ENCODE measurements at places on chromosomes 2 and 18.

DNA sequence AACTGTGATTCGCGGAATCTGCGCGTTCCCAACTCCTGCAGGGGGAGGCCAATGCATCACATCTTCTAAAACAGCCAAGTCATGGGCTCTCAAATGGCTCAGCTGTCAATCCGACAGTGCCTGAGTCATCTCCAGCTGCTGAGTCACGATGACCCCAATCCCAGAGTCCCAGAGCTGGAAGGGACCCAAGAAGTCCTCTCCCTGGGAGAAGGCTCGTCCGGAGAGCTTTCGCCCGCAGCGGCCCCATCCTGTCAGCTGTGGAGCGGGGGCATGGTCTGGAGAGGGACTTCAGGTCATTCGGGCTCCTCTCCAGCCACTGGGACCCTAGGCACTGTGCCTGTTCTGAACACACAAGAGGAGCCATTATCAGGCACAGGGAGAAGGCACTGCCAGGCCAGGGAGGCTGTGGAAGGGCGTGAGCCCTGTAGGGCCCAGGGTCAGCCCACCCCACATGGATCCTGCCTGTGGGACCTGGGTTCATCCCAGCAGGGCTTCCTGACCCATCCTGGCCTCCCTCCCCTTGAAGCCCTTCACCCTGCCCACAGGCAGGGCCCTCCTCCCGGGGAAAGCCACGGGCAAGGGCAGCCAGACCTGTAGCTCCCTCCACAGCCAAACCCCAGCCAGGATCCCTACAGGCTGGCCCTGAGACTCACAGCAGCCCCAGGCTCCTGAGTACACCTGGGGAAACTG is 47.6 kb upstream of the GPC1 start:
- no peak for DNase-seq

DNA sequence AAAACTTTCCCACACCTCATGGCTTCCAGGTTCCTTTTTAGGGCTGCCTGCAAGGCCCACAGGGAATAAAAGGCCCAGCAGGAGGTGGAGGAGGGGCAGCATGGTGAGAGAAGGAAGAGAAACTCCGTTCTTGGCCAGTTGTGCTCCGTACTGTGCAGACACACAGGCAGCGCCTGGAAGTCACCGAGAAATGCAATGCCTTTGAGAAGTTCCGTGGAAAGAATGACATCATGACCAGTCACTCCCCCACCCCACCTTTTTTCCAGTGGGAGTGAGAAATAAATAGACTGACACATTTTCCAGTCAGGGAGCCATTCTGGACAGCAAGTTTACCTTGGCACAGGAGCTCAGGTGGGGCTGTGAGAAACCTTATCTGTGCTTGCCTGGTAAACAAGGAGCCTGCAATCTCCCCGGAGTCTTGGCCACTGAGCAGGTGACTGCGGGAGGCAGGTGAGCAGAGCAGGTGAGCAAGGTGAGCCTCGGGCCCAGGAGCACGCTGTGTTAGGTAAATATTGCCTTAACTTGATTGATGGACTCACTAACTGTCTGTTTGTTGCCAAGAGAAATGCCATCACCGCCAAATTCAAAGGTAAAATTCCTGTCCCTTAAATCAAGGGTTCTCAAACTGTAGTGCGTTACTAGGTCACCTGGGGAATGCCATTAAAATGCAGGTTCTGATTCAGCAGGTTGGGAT is 13.5 kb upstream of the LBH start:
- DNase-seq: no peak

GRCh38 chr2:161955211-161955610 is 118.8 kb downstream of the DPP4 start:
- DNase-seq: no peak

- no peak for DNase-seq
These were observed 37.7 kb downstream of the STON1 start for GRCh38 chr2:48567671-48568070.

DNA sequence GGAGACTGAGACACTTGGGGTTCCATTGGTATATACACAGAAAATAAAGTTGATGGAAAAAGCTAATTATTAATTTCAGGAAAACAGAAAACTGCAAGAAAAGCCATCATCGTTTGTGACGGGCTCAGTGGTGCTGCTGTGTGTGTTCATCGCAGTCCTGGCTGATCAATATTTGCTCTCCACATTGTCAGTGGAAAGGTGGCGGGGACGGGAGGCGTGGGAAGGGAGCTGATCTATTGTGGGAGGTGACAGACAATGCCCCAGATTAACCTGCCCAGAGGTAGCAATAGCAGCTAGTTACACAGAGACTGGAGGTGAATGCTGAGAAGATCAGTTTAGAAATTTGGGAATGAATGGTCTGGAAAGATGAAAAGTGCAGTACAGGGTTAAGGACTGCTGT is 50.0 kb upstream of the CTDP1 start:
- no peak for DNase-seq

DNA sequence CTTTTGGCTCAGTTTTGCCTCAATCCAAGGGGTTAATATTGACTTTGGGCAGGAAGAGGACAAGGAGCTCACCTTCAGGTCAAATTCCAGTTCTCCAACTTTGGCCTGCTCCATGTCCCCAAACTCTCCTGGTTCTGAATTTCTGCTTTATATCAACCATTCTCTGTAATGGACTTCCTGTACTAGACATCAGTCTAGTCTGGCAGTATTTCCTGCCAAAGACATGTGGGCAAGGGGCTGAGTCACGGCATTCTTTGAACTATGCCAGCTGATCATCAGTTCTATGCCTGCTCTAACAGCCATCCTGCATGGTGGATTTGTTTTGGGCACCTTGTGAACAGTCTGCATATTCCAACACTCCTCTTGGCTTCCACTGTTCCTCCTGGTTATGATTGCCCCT is 199.4 kb downstream of the ZEB2 start:
- DNase-seq: no peak

DNA sequence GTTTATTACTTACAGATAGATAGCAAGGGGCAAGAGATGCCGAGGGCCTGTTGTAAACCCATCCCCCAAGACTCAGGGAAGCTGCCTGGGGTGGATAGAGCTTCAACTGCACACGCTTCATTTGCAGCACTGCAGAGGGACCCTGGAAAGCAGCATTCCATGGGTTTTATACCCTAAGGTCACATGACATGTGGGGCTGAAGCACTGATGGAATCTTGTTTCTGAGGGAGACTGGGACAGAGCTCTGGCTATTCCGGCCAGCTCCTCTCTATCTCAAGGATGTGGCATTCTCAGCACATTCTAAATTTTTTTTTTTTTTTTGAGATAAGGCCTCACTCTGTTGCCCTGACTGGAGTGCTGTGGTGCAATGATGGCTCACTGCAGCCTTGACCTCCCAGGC is 300.1 kb downstream of the MYCN start:
- DNase-seq: no peak

- no peak for DNase-seq
These were observed 301.3 kb upstream of the GALNT5 start for GRCh38 chr2:156956161-156956560.

DNA sequence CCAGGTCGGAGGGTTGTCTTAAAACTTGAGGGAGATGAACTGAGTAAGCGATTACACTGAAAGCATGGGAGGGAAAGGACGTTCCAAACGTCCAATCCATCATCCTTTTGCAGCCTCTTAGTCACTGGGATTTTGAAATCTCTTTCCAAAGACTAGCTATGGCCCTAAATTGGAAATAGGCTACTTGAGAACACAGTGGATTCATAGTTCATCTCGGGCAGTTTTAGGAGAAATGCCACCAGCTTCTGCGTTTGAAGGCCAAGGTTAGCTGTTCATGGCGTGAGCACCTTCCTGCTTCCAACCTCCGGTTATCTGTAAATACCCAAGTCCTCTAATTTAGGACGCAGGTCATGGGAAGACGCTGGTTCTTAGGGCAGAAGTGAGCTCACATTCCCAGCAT is 821 bp upstream of the EML6 start:
- DNase-seq: no peak

DNA sequence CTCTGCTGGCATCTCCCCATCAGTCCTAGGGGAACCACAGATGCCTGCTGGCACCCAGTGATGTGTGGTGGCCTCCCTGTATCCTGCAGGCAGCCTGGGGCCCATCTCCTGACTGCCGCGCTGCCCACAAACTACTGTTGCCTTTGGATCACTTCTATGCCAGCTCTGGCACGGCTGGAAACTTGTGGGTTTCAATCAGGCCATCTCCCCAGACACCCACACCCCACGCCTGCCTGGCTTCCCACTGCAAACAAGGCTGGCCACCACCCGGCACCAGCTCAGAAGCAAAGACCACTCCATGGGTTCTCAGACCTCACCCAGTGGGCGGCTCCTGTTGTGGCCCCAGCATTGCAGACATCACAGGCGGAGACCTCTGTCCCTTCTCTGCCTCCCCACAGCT is 15.1 kb upstream of the TPO start:
- DNase-seq: no peak

DNA sequence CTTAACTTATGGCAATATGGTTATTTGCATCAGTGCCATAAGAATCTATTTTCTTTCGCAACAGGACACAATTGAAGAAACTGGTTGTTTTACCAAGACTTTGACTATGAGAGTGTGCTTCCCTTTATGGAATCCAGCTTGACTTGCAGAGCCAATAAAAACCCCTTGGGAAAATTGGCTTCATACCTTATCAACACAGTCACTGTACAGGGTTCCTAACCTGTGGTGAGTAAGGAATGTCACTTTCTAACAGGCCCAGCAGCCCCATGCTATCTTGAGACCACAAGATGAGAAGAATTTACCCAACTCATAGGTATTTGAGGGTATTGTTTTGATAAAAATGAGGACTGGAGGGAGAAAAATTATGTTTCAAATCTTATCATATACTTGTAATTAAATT is 418.5 kb upstream of the MAP2 start:
- no peak for DNase-seq

DNA sequence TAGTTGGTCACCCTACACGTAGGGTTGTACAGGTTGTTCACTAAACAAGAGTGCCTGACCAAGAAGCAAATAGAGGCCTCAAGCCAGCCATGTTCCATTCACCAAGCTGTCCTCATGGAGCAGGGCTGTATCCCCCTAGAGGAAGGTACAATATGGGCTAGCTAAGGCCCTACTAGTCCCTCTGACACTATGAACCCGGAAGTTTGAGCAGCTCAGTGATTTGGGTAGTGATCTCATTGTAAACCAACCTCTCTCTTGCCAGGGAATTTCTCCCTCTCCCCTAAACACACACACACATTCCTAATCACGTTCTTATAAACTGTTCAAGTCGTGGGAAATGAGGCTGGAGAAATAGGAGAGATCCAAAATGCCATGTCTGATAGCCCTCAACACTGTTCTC is 6.7 kb upstream of the CYS1 start:
- DNase-seq: no peak

DNA sequence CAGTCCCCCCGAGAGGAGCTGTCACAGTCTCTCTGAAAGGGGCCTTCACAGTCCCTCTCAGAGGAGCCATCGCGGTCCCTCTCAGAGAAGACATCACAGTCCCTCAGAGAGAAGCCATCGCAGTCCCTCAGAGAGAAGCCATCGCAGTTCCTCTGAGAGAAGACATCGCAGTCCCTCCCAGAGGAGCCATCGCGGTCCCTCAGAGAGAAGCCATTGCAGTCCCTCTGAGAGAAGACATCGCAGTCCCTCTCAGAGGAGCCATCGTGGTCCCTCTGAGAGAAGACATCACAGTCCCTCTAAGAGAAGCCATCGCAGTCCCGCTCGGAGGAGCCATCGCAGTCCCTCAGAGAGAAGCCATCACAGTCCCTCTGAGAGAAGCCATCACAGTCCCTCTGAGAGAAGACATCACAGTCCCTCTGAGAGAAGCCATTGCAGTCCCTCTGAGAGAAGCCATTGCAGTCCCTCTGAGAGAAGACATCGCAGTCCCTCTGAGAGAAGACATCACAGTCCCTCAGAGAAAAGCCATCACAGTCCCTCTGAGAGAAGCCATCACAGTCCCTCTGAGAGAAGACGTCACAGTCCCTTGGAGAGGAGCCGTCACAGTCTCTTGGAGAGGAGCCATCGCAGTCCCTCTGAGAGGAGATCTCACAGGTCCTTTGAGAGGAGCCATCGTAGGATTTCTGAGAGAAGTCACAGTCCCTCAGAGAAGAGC is 1.3 kb upstream of the ZNF512 start:
- no peak for DNase-seq

DNA sequence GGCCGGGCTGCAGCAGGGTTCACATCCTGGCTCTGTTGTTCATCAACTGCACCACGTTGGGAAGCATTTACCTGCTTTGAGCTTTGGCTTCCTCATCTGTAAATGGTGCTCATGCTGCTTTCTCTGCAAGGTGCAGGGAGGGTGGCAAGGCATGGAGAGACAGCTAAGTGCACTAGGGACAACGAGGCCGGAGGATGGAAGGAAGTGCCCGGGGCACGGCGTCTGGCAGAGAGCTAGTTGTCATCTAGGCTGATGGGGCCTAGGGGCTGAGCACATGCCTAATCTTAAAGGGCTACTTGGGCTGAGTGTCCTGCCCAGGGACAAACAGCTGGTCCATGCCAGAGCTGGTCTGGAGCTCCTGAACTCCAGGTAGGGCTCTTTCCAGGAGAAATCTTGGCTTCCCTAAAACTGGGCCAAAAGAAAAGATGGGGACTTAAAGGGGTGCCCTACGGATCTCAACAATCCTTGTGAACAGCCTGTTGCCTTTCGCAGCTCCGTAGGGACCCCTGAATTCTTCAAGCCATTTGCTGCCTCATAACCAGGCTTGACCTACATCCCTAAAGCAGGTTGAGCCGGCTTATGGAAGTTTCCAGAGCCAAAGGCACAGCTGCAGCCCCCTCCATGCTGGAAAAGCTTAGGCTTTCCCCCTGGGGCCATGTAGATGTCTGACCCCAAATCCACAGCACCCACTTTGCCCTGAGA is 130.8 kb downstream of the SMAD7 start:
- DNase-seq: peak; percentile 14

GRCh38 chr2:112973156-112973555 is 4.7 kb upstream of the IL36G start:
- DNase-seq: no peak

DNA sequence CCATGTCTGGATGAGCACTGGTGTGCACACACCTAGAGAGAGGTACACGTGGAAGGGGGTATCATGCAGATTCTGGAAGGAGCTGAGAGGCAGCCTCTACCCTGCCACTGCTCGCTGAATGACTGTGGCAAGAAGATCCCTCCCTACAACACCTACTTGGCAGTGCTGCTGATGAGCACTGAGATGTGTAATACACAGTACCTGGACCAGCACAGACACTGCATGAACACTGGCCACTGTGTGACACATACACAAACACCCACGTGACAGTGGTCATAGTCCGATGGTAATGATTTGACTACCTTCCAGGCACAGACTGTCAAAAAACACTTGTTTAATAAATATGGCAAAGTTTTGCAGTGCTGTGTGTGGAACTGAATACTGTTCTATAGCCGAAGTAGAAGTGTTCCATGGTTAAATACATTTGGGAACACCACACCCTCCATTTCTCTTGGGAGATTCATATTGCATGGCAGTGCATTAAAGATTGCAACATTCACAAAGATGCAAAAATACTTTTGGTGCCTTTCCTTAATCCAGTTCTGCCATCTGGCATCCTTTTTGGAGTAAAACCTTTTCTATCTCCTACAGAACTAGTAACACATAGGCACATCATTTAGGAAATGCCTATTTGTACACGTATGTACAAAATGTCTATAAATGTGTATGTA is 29.6 kb downstream of the MRPS5 start:
- DNase-seq: no peak

DNA sequence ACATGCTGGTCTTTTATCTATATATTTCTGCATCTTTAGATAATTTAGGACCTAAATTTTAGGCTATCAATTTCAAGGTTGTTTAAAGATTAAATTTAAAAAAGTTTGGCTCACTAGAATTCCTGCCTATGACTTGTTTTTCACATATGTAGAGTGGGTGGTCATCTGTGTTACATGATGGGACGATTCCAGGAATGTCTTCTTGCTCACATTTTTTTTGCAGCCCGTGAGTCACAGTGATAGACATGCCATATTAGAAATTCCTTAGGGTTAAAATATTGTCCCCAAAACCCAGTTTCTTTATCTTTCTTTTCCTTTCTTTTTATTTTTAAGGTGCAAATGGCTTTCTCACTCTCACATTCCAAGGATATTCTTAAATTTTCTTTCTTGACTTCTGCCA is 652.0 kb downstream of the PLCL1 start:
- no peak for DNase-seq
